ENCODE measurements at places on chromosomes 2 and 18. TPM values are rescaled to one million over a fixed set of nuclear protein-coding genes. Genes with fewer than 3 reads are reported as not detected.

The GRP gene
- not detected for total RNA-seq

The GFPT1 gene
- total RNA-seq: 39.0 TPM

The CAPN13 gene
- total RNA-seq: 2.3 TPM

The IL36B gene
- total RNA-seq: not detected

The C1D gene
- 29.6 TPM for total RNA-seq

The C2orf78 gene
- total RNA-seq: not detected

DNA sequence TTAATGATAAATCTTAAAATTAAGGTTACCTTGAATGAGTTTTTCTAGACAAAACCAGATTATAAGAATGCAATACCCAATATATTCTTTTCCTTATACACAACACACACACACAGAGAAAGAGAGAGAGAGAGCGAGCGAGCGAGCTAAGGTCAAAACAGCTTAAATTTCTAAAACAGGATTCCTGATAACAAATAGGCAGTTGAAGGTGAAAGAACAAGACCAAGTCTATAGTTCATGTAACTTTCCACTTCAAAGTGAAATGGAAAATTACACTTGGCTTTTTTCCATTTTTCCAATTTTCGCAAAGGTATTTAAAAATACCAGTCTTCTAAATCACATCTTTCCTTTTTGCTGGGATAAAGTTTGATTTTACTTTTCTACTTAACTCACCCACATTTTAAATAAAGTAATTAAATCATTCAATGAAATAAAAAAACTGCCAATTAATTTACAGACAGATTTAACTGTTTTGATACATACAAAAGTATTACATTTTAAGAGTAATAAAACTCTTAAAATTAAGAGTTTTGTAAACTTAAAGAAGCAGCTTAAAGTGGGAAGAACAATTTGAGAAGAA, 98.8 kb downstream of the COBLL1 start:
- no peak for DNase-seq

DNA sequence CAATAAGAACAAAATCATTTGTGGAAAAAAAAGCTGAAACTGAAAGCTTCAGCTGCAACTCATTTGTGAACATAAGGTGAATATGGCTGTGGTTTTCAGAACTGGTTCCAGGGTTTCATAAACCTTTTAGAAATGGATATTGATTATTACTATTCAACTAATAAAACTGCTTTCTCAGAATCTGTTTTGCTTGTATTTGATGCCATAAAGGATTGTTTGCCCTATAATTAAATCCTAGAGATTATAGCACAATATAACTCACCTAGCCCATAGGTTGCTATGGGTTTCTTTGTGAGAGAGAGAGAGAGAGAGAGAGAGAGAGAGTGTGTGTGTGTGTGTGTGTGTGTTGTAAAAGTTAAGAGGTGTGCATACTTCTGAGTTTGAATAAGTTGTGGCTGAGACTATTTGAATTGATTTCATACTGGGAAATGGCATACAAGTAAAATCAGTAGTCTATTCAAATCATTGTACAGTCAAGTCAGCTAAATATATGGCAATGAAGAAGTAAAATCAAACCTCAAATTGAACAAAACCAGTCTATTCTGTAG, 339.2 kb downstream of the ARHGAP15 start:
- no peak for DNase-seq

- DNase-seq: no peak
These were observed 85.3 kb upstream of the GALNT5 start for GRCh38 chr2:157172239-157172638.

- DNase-seq: no peak
These were observed 84.9 kb downstream of the SOX11 start for GRCh38 chr2:5777131-5777535.

DNA sequence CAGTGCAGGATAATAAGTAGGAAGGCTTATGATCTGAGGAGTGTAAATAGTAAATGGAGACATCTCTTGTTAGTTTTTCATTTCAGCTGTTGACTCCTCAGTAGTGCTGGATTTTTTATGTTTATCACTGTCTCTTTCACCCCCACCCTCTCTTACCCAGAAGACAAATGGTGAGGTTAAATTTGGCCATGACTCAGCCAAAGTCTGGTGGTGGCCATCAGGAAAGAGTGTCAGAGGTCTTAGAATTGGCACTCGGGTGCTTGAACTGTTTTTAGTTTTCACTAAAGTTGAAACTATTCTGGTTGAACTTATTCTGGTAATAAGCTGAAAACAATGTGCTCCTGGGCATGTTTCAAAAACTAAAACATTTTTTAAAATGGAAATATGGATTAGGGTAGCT, 123.3 kb downstream of the FHOD3 start:
- no peak for DNase-seq

DNA sequence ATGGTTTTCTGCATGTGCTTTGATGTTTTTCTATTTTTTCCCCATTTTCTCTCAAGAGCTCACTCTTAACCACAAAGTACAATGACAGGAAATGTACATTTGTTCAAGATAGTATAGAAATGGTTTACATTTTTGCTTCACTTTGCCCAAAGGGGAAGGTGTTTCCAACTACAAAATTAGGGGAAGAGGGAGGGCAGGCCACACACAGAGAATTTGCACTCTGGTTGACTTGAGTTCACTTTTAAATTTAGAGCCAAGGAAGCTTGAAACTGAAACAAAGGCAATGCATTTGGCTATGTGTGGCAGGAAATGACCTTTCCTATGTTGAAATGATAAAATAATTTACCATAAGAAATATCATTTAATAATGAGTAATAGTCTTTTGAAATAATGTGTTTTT, 19.1 kb upstream of the VIT start:
- no peak for DNase-seq

DNA sequence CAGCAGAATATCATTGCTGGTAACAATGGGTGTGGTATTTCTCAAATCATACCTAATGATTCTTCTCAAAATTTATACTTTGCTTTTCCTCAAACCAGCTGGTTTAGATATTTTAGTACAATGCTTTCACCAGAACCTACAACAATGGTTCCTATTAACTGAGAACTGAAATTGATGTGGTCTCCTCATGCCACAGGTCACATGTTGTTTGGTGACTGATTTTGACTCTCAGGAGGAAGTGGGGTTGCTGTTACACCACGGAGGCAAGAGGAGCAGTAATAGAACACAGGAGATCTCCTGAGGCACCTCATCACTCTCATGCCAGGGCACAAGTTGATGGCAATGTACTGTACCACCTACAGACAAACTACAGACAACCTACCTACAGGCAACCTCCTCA, 3.0 kb upstream of the CEP68 start:
- DNase-seq: no peak
